ENCODE measurements at places on chromosomes 2 and 18.

DNA sequence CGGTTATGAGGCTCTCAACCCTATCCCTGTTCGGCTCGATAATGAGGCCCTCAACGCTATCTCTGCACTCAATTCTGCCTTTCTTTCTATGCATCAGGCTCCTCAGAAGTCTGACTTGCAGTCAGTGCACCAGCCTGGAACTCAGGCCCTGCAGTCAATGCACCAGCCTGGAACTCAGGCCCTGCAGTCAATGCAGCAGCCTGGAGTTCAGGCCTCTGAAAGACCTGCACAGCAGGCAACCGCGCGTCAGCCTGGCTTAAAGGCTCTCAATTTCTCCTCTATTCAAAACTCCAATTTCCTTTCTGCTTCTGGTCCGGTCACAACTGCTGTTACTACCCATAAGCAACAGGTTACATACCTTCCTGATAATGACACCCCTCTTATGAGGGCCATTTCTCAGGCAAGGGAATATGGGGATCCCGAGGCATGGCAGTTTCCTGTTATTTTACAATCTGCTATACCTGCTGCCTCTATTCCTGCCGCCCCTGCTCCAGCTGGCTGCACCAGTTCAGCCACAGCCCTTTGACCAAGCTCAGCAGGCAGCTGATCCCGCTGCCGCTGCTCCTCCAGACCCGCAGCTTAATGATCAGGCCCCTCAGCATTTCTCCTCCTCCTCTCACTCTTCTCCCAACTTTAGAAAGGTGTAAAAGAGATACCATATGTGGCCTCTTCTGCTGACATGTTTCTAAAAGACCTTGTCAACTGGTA is 933.6 kb upstream of the FANCL start:
- no peak for DNase-seq

DNA sequence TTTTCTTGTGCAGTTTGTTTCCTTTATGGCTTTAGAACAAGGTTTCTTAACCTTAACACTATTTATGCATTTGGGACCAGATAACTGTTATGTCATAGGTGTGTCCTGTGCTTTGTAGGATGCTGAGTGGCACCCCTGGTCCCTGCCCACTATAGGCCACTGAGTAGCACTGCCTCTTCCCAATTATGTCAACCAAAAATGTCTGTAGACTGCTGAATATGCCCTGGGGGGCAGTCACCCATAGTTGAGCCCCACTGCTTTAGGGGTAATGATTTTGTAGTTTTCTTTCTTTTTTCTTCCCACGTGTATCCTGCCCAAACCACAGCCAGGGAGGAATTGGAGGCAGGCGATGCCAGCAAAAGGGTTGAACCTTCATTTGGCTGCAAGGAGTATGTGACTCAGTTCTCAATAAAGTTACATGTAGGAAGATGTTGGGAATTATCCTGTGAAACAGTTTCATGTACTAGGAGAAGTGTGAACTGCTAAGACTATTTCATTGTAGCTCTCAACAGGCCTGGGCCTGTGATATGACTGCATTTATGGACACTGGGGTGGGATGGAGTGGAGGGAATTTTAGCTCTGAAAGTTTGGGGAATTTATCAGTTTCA is 65.7 kb downstream of the FMNL2 start:
- no peak for DNase-seq

DNA sequence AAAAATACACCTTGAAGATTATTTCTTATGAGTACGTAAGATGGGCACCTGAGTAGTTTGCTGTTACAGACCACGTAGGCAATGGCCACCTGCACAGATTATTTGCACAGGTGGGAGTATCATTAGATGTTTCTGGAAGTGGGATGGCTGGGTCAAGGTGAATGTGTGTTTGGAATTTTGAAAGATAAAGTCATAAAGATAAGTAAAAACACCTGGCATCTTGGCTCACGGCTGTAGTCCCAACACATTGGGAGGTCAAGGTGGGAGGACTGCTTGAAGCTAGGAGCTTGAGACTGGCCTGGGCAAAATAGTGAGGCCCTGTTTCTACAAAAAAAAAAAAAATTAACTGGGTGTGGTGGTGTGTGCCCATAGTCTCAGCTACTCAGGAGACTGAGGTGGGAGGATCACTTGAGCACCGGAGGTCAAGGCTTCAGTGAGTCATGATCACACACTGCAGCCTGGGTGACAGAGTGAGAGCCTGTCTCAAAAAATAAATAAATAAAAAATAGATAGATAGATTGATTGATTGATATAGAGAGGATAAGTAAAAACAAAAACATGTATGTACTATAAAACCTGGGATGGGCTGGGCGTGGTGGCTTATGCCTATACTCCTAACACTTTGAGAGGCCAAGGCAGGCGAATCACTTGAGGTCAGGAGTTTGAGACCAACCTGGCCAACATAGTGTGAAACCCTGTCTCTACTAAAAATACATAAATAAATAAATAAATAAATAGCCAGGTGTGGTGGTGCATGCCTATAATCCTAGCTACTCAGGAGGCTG is 30.4 kb downstream of the ODC1 start:
- DNase-seq: no peak

DNA sequence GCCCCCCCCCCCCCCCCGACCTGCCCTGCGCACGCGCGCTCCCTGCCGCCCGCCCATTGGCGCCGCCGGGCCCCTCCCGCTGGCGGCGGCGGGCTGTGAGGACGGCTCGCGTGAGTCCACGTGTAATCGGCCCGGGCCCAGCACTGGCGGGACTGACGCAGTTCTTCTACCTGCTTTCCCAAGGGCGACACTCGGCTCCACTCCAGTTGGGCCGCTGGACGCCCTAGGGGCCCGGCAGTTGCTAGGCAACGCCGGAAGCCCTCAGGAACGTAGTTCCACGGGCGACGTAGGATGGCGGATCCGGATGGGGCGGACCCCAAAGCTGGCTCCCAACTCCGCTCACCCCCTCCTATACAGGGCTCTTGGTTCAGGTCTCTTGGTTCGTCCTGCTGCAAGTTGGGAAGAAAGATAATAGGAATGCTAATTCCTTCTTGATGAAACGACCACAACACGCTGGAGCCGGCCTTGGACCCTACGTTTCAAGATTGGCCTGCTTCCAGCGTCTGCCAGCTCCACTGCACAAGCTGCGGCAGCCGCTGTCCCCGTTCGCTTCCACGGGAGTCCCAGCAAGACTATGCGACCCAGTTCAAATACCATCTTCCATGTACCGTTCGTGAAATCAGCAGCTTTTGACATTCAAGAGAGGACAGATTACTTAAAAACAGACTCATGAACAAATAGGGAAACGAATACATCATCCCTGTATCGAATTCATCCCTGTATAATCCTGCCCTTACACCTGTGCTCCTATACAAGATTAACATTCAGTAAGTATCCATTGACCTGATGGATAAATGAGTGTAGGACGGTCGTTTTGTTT is 415 bp upstream of the MCFD2 start:
- peak; percentile 73 for DNase-seq

- no peak for DNase-seq
Observed at GRCh38 chr2:23378496-23378895, 6.5 kb upstream of the KLHL29 start.

DNA sequence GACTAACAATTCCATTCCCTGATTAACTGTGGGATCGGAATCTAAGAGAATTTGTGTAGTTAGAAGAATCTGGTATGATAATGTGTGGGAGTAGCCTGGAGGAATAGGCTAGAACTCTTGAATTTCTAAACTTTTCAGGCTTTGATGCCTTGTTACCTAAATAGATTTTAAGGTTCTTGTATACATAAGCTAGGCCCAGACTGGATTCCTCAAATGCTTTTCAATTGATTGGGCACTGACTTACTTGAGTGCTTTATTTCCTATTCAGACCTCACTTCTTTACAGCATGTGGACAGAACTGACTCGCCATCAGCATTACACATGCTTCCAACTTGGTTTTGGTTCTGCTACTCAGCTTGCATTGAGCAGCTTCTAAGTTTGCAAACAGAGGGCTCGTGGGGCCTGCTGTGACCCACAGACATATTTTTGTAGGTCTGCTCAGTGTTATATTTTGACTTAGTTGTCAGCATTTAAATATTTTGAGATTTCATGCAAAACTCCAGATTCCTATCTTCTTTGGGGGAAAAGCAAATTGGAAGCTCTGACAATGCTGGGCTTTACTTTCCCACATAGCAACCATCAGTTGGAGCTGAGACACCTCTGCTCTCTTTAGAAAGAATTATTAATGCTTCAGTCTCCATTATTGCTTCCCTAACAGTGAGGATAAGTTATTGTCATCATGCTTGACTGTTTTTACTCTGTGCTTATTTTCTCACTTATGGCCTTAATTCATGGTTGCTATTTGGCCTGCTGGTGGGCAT is 5.7 kb downstream of the PARD3B start:
- no peak for DNase-seq

DNA sequence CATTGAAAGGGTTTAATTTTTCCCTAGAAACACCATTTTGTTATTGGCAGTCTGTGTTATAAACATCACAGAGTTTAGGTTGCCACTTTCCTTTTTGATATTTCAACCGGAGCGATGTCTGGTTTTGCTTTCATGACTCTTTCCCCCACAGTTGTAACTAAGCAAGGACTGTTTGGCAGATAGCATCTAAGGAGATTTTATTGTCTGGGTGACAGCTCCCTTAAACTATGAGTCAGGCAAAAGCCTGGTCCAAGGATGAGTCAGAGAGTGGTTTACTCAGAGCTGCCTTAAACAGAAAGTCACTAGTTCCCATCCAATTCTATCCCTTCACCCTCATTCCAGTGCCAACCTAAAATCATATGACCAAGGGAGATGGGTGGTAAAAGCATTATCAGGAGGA is 341.6 kb upstream of the VWC2L start:
- no peak for DNase-seq

Measured in activated CD4-positive, alpha-beta T cell treated with anti-CD3 and anti-CD28 coated beads, Interleukin-2, amount 50 U/mL, for 1 hour (primary cell).